Choroid plexus epithelial cell (primary cell): ENCODE measurements at places on chromosomes 4 and X.

- peak; percentile 67 for DNase-seq
These were observed 34.4 kb upstream of the ANXA3 start for GRCh38 chr4:78517050-78517652.

GRCh38 chr4:125043486-125043885, 271.3 kb upstream of the FAT4 start:
- peak; percentile 61 for DNase-seq

DNA sequence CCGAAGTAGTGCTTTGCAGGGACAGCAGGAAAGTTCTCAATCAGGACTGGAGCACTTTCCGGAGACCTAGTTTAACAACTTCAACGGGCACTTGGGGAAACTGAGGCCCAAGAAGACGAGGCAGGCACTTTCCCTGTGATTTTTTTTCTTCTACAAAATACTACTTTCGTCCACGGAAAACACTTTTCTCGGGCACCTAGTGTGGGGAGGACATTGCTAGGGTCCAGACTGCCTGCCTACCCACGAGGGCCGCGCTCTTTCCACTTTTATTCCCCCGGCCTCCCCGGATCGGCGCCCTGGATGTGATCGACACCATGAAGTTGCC, 125.4 kb upstream of the CXorf66 start:
- no peak for DNase-seq

DNA sequence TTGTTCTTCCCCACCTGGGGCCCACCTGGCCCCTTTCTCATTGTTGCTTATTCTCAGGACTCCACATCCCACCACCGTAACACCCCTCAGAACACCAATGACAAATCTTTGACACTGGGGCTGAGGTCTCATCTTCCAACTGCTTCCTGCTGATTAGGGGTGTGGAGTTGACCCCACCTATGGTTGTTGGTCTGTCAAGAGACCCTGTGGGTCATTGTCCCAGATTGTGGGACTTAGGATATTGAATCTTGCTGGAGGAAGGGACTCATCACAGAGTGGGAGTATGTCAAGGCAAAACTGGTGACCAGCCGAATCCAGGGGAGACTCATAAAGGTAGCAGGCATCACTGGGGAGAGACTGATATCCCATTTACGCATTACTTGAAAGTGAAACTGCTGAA, 140.2 kb upstream of the PLAC1 start:
- DNase-seq = no peak

- no peak for DNase-seq
These were observed 16.7 kb upstream of the MRPL1 start for GRCh38 chr4:77845929-77846328.

GRCh38 chr4:47471591-47471990, 8.1 kb upstream of the COMMD8 start:
- DNase-seq = no peak

DNA sequence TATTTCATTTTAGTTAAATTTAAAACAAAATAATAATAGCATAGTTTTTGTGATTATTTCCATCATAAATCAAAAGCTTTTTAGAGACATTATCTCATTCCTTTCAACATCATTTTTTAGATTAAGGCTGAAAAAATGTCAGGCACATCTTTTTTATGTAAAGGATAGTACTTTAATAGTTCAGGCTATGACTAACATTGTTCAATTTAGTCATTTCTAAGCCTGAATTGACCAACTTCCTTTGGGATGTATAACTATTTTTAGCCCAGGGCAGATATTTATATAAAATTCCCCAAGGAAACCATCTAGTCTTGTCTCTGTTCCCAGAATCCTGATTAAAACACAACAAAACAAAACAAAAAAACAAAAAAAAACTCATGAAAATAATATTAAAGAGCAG, 145.6 kb upstream of the PCDH18 start:
- DNase-seq = peak; percentile 48

DNA sequence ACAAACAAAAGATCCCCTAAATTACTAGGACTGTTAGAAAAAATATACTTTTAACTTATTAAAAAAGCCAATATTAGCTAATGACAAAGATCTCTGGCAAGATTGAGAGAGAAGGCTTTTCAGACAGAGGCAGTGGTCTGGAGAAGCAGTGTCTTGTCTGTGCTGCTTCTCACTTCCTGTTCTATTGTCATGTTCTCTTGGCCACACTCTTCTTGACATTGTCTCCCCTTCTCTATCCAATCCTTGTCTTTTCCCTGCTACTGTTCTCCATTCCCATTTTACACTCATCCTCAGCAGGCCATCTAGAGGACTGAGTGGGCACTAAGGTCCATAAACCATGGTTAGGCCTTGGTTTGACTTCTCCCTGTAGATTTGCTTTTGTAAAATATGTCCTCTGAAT, 14.0 kb upstream of the TAPT1 start:
- no peak for DNase-seq

DNA sequence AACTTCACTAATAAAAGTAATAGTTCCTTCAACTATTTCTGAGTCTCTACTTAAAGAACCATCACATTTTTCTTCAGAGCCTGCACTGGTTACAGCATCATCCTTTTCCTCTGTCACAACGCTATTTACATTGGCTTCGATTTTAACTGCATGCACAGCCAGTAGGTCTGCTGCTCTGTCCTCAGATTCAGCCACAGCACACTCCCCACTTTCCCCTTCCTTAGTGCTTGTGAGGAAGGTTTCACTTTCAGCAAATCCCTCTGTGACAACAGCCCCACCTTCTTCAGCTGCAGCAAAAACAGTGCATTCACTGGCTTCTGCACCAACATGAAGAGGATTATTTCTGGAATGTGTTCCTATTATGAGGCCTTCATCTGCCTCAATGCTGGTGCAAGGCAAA, 25.7 kb downstream of the BOD1L1 start:
- no peak for DNase-seq

GRCh38 chr4:138959097-138959815, 56.3 kb upstream of the NOCT start:
- no peak for DNase-seq

DNA sequence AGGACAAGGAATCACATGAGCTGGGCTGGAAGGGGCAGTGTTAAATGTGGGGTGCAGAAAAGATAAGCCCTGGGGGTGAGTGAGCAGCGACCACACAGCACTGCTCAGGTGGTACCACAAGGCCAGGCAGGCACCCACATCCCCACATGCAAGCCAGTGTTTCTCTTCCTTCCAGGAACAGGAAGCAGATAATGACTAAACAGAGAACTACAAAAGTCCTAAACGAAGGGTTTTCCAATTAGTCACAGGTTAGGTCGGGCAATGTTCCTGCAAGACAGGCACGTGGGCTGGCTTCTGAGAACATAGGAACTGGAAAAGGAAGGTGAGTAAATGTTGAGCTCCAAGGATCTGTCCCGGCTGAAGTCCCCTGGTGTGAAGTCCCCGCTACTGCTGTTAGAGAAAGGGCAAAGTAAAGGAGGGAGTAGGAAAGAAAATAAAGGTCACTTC, 19.5 kb downstream of the RELL1 start:
- peak; percentile 88 for DNase-seq

DNA sequence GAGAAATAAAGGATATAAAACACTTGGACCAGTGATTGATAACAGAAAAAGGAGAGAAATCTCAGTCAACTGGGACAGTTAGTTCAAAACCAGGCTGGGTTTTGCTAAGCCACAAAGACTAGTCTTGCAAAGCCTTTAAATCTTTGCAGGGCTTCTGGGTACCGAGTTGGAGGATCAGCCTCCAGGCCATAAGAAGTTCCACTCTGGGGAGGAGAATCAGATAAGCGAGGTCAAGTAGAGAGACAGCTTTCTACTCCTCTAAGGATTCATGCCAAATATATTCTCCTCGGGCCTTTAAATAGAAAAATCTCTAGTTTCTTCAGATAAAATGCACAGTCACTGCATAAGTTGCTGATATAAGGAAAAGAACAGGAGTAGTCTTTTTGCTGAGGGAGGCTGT, 92.7 kb downstream of the MFAP3L start:
- DNase-seq = no peak

DNA sequence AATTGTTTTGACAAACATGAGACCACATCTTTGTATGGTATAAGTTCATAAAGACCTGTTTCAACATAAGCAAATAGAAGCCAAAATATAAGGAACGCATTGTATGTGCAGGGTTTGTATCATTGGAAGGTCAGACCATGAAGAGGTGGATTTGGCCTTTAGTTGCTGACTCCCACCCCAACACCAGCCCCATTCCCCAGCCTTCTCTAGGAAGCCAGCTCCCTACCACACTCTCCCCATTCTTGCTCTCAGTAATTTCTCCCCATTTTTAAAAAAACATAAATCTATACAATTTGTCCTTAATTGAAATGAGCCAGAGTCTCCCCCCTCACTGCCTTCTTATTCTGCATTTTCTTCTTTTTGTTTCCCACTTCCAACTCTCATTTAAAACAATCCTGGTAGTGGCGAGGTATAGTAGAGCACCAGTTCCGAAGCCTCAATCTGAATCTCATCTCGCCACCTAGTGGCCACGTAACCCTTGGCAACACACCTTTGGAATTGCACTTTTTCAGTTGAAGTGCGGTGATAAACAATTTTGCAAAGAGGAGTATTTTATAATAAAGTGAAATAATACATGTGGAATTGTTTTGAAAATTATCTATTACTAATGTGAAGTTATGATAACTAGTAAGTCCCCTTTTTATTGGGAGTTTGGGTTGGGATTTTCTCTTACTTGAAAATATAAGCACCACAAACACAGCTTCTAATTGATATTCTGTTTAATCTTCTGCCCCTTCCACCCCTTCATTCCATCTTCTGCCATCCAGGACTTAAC, 126.6 kb downstream of the ASB9 start:
- peak; percentile 65 for DNase-seq

GRCh38 chr4:78552389-78553042, 946 bp downstream of the ANXA3 start:
- DNase-seq = peak; percentile 50

GRCh38 chr4:172011196-172011595, 198.0 kb downstream of the GALNTL6 start:
- no peak for DNase-seq

- DNase-seq = peak; percentile 52
These were observed 7.5 kb upstream of the BCOR start for GRCh38 chrX:40104985-40105834.

DNA sequence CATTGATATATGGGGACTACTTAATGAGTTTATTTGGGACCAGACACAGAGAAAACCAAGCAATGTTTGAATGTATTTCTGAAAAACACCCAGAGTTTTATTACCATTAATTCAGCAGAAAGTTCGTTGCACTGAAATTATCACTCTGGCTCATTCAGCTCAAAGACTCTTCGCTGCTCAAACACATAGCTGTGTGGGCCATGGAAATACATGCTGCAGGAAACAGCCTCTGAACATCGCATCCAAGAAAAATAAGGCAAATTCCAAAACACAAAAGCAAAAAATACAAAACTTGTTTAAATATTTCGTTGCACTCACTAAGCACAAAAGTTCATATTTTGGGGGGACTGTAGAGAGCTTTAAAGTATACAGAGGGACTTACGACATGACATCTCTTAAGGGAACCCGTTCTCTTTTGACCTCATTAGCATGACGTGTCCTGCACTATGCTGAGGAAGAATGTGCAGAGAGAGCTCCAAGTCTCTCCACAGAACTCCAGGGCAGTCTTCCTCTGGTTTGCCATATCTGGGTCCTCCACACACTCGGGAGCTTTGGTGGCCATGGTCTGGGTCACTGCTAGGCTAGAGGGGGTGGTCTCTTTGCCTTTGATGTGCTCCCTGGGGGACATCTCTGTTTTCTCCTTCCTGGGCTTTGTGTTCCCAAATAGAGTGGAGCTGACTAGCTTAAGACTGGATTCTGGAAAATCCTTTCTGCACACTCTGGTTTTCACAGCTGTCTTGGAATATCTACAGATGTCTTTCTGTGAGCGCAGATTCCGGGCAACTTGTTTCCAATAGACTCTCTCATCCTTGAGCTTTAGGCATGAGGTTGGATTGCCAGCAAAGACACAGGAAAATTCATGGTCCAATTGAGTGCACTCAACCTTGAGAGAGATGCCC, 2.8 kb downstream of the FGFBP1 start:
- peak; percentile 57 for DNase-seq

- no peak for DNase-seq
These were observed 510 bp downstream of the HMGB3 start for GRCh38 chrX:150983521-150984168.

DNA sequence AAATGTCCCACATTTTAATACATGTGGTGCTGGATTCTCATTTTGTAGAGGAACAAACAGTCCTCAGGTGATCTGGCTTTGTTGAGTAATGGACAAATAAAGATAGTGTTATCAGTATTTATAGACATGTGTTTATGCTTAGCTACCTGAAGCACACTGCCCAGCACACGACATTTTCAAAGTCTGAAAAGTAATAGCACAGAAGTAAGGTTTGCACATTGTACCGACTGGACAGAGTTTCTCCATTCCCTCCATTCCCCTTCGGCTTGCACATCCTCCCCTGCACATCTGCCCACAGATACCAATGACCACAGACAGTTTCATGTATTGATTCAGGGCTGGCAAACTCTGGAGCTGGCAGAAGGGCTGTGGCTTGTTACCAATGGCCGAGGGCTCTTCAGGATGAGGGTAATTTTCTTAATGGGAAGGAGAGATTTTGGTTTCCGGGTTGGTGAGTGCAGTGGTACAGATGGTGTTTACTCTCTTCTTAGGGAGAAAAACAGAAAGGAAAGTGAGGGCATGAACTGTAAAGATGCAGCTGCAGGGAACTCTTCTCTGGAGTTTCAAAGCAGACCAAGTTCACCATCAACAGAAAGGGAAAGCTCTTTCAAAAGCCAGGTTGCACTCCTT, 2.3 kb downstream of the GRPR start:
- DNase-seq = no peak

- DNase-seq = peak; percentile 47
These were observed 61.7 kb downstream of the SLIT2 start for GRCh38 chr4:20313237-20314030.

- no peak for DNase-seq
These were observed 20.7 kb downstream of the ADH7 start for GRCh38 chr4:99414401-99414800.

- no peak for DNase-seq
These were observed 13.7 kb downstream of the OCRL start for GRCh38 chrX:129553619-129554288.

DNA sequence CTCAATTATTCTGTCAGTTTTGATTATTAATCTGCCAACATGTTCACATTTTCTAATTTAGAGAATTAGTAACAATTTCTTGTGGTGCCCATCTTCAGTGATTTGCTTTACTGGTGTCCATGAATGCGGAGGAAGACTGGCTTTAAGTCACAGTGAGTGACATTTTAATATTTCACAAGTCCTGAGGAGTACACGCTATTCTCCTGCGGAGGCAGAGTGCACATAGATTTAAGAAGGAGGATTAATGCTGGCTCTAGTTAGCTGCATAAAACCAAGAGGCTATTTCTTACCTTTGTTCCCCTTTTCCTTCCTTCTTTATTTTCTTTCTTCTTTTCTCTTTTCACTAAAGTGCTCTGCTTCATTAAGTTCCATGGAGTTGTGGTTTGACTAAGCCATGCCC, 495.2 kb upstream of the IGFBP7 start:
- no peak for DNase-seq
